Nucleus accumbens (tissue), 56 donors: ENCODE measurements at places on chromosomes 2 and 18.

DNA sequence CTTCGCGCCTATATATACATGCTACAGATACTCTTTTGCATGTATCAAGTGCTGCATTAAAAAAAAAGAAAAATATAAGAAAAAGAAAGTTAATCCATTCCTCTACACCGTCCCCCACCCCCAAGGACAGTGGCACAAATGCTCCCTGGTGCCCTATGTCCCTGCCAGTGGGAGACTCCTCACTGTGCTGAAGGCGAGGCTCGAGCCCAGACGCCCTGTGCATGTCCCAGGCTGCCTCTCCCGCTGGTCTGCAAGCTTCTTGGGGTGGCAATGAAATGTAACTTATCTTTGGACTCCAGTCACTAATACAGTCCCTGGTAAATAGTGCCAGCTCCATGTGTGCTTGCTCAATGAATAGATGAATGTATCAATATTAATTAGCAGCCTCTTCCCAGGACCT, 185.6 kb upstream of the SMAD2 start:
- no peak for DNase-seq

GRCh38 chr2:164913640-164914350, 41.5 kb downstream of the SLC38A11 start:
- no peak for DNase-seq

DNA sequence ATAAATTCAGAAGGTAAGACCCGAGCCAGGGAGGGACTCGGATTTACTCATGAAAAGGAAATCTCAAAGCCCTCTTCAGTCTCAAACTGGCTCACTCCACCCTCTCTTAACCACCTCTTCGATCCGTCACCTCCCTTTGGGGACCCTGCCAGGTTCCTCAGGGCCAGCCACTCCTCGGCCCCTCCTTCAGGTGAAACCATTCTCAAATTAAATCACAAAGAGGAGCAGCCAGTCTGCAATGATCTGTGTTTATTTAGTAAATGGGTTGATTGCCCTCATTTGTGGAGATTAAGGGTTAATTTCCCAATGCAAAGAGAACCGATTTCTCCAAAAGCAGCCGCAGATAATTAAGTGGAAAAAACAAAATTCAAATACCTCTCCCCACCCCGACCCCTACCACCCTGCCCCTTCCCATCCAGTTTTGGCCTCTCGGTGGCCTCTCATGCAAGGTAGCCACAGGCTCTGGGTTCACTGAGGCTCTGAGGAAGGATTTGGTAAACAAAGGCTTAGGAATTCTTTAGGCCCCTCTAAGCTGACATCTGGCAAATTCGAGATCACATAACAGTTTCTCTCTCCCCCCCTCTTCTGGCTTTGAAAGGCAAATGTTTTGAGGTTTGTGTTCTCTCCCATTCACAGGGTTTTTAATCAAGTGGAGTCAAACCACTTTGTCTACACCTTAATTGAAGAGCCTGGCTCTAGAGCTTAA, 10.3 kb upstream of the FZD7 start:
- DNase-seq = no peak

- DNase-seq = no peak
These were observed 62.7 kb upstream of the CD302 start for GRCh38 chr2:159860581-159861310.

GRCh38 chr2:63434024-63435001, 154.0 kb downstream of the WDPCP start:
- no peak for DNase-seq

- no peak for DNase-seq
These were observed 131.2 kb downstream of the WDSUB1 start for GRCh38 chr2:159155320-159155719.

DNA sequence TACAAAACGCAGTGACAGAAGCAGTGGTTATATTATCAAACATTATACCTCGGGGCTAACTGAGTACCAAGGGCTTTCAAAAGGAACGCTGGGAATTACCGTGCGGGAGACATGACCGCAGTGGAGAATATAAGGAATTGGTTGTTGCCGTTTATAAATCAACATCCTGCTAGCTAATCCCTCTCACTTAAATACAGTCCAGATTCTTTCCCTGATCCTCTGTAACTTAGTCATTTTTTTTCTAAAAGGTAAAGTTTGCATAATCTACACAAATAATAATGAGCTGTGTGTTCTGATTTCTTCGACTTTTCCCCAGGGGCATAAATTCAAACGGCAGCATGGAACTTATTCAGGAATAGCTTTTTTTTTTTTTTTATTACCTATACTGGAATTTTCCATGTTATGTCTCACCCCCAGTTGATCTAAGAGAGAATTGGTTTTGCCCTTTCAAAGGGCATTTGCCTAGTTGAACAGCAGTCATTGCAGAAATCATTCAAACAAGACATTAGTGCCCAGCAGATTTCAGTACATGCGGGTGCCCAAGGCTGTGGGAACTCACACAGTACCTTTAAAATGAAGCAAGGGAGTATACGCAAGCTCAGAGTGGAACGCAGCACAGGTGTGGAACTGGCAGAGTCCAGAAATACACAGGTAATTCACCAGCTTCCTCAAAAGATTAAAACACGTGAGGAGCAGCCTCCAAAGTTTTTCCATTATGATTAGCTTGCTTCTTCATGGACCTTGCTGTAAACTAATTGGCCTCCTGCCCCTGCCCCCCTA, 63.9 kb downstream of the SMIM21 start:
- no peak for DNase-seq

DNA sequence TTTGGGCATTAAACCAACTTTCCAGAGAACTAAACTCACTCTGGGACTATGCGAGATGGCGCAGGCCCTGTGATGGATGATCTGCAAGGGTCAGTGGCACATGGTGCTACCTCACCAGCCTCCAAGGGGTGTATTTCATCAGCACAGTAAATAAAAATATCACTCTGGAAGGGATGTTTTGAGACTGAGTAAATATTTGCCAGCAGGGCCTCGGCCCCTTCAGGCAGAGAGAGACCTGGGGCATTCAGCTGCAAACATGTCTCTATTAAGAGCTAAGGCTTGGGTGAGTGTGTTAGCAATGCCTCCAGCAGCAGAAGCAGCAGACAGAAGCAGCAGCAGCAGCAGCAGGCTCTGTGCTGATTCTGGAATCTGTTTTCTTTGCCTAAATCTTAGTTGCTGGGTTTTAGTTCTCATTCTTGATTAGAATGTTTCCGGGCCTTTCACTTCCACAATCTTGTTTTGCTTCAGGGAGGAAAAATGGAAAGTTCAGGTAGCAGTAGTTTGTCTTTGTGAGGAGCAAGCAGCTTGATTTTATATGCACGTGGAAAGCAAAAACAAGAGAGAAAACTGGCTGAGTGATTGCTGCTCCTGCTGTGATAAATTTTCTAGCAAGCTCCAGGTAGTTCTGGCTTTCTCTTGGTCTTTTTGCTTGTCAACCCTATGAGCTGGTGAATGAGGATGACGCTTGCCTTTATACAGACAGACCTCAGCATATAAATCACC, 18.6 kb downstream of the ADCYAP1 start:
- DNase-seq = no peak

GRCh38 chr2:203870941-203871340, 3.4 kb downstream of the CTLA4 start:
- DNase-seq = no peak

- no peak for DNase-seq
These were observed 22.5 kb downstream of the AQP12A start for GRCh38 chr2:240713928-240714746.

GRCh38 chr18:3723554-3723953, 273.6 kb downstream of the TGIF1 start:
- DNase-seq = no peak

DNA sequence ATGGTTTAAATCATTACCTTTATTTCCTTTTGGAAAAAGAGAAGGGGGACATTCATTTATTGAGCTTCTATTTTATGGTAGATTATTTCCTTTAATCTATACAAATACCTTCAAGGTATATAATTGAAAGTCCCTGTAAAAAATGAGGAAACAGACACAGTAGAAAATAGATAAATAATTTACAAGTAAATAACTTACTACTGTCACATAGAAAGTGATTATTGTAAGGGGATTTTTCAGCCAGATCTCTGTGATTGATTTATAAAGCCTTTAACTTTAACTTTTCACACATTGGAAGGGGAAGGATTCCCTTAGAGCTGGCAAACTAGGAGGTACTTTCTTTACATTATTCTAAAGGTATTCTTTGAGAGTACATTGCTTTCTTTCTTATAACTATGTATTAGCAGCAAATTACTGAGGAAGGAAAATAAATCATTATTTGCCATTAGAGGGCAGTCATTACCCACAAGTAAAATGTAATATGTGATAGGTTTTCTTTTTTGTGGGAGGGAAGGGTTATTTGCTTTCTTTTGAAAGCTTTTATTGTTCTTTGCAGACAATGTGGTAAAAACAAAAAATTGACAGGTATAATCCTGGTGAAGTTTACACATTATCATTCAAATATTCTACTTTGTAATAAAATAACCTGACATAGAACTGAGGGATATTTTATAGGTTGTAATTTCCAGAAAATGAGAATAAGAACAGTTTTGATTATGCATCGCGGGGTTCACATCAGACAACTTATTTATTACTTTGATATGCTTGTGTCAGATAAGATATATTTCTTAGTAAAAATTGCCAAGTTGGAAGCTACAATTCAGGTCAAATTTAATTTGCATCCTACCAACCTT, 24.8 kb upstream of the RPE start:
- DNase-seq = no peak
